Thoracic aorta (tissue), 2 donors: ENCODE measurements at places on chromosomes 16 and 17.
A peak's percentile ranks its signal among the peaks of the same experiment; 100 is the strongest.

GRCh38 chr16:19119564-19119963 is 5.8 kb downstream of the ITPRIPL2 start:
- H3K4me1 ChIP-seq = peaks cover 36% of the 10 kb centered on the region
- peaks cover 8% of the 10 kb centered on the region for H3K36me3 ChIP-seq
- peak overlapping the region; percentile 65 for H3K4me3 ChIP-seq
- H3K27me3 ChIP-seq = no peaks in the 10 kb centered on the region
- peak overlapping the region; percentile 64 for H3K27ac ChIP-seq

DNA sequence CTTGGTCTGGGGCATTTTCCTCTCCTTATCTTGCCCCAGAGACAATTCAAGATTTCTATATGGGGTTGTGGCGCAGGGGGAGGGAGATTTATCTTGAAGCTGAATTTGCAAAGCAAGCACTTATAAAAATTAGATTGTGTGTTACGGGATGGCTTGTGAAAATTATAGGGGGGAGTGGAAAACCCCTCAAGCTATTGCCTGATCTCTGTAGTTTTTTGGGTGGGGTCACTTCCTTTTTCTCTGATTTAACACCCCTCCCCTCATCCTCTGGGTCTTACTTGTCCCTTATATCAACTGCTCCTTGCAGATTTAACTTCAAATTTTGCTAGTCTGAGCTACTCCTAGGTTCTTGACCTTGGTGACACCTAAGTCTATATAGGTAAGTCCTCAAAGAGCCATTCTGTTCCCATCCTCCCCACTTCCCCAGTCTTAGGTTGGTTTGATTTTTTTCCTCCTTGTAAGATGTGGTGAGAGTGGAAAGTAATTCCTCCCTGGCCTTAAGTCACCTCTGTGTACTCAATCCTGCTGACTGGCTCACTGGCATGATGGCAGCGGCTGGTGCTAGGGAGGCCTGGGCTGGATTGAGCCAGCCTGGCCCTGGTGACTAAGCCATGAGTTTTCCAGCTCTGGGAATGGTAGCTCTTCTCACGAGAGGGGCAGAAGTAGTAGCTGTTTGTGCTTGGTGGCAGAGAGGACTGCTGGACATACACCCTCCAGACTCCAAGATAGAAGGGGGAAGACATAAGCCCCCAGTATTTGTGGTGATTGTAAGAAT is 2.3 kb downstream of the ARL4D start:
- H3K27me3 ChIP-seq = no peaks in the 10 kb centered on the region
- H3K4me1 ChIP-seq = peaks cover 22% of the 10 kb centered on the region
- peak overlapping the region; percentile 95 for H3K4me3 ChIP-seq
- H3K36me3 ChIP-seq = no peaks in the 10 kb centered on the region
- DNase-seq = peak; percentile 35

GRCh38 chr16:46757339-46758050 is 9.4 kb upstream of the MYLK3 start:
- peaks cover 4% of the 10 kb centered on the region for H3K4me1 ChIP-seq
- H3K27me3 ChIP-seq = no peaks in the 10 kb centered on the region
- no peaks in the 10 kb centered on the region for H3K36me3 ChIP-seq
- DNase-seq = no peak
- H3K4me3 ChIP-seq = no peak overlapping the region

- DNase-seq = no peak
- H3K27me3 ChIP-seq = no peaks in the 10 kb centered on the region
- H3K27ac ChIP-seq = no peak overlapping the region
- H3K4me3 ChIP-seq = no peak overlapping the region
- H3K4me1 ChIP-seq = no peaks in the 10 kb centered on the region
Measured at GRCh38 chr16:29734786-29735185, 11.0 kb downstream of the C16orf54 start.

DNA sequence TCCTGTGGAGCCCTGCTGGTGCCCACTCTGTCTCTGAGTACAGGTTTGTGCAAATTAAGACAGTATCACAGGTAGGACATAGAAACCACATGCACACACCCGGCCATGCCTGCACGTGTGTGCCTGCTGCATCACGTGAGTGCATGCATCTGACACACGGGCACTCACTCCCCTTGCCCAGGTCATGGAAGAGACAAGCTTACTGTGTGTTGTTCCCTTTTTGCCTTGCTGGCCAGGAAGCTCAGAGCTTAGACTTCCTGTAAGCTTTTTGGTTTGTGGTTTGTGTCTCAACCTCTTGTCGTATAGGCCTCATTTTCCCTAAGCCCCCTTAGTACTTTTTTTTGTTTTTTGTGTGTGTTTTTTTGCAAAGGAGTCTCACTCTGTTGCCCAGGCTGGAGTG is 25.0 kb downstream of the ZNF469 start:
- peaks cover 16% of the 10 kb centered on the region for H3K4me1 ChIP-seq
- H3K27me3 ChIP-seq = no peaks in the 10 kb centered on the region
- no peaks in the 10 kb centered on the region for H3K36me3 ChIP-seq

DNA sequence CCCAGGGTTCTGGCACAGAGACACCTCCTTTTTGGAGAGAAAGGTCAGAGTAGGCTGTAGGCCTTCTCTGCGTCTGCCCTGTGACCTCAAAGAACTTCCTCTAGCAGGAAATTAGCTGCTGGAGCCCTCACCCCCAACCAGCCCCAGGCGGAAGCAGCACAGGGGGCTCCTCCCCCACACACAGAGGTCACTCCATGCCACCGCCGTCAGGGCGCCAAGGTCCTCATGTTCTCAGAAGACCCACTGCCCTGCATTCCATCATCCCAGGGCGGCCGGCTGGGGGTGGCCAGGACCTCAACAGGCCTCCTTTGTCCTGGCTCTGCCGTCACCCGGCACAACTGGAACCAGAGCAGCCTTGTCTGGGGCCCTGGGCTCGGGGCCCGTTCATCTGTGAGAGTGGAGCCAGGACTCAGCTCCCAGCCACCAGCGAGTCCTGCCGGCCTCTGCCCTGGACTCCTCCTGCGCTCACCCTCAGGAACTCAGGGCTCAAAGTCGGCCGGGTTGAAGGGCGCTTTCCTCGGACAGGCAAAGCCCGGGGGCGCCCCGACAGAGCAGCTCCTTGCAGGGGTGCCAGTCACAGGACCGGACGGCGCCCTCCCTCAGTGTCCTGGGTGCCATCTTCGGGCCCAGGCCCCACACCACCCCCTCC is 1.2 kb downstream of the TMC6 start:
- no peaks in the 10 kb centered on the region for H3K27me3 ChIP-seq
- no peak overlapping the region for H3K27ac ChIP-seq
- no peak for DNase-seq
- H3K36me3 ChIP-seq = no peaks in the 10 kb centered on the region
- peak overlapping the region; percentile 79 for H3K4me3 ChIP-seq

DNA sequence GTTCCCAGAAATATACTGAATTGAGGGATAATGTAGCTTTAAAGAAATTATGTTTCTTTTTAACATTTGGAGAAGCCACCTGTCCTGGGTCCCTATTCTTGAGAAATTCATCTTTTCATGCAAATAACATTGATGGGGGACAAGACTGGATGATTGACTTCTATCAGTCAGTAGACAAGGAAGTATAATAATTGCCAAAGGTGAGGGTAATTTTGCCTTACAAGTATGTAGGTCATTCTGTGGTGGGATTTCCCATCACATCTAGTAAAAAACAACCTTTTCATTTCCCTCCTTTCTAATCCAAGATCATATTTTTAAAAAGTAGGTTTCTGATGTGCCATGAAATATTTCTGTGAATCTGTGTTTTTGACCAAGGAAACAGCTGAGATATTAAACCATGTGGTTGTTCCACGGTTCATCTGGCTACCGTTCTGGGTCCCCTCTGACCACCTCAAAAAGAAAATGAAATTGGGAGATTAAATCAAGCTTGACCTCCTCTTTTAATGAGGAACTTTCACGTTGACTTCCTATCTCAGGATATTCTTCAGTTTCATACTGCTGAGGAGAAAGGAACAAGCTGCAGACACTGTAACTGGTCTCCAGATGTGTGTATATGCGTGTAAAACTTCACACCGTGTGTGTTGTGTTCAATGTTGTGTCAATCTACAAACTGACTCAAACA is 138.6 kb downstream of the MAP2K6 start:
- H3K27me3 ChIP-seq = no peaks in the 10 kb centered on the region
- no peaks in the 10 kb centered on the region for H3K4me1 ChIP-seq

DNA sequence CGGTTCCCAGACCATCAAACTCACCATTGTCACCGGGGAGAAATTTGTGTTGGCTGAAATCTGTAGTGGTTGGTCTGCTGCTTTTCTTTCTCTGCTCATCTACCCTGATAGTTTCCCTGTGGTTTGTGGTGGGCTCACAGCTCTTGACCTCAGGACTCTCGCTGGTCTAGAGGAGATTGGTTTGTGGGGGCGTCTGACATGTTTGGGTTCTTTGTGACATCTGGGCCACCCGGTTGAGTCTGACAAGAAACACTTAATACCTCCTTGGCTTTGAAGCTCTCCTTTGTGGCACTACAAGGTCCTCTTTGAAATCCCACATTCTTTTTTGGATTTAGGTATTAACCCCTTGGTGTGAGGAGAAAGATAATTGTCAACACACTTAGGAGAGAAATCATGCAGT is 662.0 kb downstream of the WWOX start:
- no peaks in the 10 kb centered on the region for H3K36me3 ChIP-seq
- no peak for DNase-seq
- H3K27me3 ChIP-seq = no peaks in the 10 kb centered on the region
- no peak overlapping the region for H3K4me3 ChIP-seq

DNA sequence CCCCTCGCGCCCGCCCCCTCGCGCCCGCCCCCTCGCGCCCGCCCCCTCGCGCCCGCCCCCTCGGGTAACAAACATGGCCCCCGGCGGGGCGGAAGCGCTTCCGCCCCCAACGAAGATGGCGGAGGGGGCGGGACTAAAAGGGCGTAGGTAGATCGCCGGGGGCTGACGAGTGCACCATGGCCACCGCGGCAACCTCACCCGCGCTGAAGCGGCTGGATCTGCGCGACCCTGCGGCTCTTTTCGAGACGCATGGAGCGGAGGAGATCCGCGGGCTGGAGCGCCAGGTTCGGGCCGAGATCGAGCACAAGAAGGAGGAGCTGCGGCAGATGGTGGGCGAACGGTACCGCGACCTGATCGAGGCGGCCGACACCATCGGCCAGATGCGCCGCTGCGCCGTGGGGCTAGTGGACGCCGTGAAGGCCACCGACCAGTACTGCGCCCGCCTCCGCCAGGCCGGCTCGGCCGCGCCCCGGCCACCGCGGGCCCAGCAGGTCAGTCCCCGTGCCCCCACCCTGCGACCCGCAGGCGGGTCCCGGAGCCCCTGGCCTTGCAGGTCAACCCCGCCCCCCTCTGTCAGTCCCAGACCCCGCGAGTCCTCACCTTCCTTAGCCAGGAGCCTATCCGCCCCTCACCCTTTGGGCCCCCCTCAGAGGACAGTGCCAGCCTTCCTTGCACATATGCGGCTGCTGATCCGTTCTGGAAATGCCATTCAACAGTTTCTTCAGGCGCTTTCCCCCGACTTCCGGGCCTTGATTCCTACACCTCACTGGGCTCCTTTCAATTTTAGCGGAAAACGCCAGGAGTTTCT is at the start of gene COG1:
Gene COG1 (plus strand): TSS at position 162 of the 808 bp plus-strand sequence. CDS start 15 bp downstream, at position 177.
- peaks cover 19% of the 10 kb centered on the region for H3K4me1 ChIP-seq
- DNase-seq = peak; percentile 38
- H3K4me3 ChIP-seq = peak within 1 kb of the TSS; percentile 98
- no peaks in the 10 kb centered on the region for H3K27me3 ChIP-seq
- H3K36me3 ChIP-seq = peaks cover 16% of the 10 kb centered on the region

- H3K27ac ChIP-seq = no peak overlapping the region
- H3K36me3 ChIP-seq = no peaks in the 10 kb centered on the region
- DNase-seq = no peak
- peaks cover 8% of the 10 kb centered on the region for H3K4me1 ChIP-seq
- peaks cover 12% of the 10 kb centered on the region for H3K27me3 ChIP-seq
- peak overlapping the region; percentile 87 for H3K4me3 ChIP-seq
Measured at GRCh38 chr16:54284319-54284930, 2.2 kb downstream of the IRX3 start.

DNA sequence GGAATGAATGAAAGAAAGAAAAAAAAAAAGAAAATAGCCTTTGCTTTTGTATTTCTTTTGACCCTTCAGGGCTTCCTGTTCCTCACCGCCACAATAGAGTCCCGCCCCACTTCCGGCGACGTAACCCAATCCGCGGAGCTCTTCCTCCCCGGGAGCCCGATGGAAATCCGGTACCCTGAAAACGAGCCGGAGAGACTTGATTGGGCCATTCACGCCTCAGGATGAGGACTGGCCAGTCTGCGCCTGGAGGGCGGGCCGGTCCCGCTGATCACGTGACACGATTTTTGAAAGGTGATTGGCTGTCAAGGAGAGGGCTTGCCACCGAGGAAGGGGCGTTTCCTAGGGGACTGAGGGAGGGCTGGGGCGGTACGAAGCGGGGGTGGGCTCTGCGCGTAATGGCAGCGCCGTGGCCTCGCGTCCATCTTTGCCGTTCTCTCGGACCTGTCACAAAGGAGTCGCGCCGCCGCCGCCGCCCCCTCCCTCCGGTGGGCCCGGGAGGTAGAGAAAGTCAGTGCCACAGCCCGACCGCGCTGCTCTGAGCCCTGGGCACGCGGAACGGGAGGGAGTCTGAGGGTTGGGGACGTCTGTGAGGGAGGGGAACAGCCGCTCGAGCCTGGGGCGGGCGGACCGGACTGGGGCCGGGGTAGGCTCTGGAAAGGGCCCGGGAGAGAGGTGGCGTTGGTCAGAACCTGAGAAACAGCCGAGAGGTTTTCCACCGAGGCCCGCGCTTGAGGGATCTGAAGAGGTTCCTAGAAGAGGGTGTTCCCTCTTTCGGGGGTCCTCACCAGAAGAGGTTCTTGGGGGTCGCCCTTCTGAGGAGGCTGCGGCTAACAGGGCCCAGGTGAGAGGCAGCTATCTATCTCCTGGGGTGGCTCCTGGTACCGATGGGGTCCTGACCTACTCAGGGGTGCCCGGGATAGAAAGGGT is at the start of the genes PSME3IP1 and RSPRY1:
Gene PSME3IP1 (minus strand): TSS at position 95 of the 927 bp plus-strand sequence. CDS start 12,185 bp downstream, outside the sequence.
Gene RSPRY1 (plus strand): TSS at position 385 of the 927 bp plus-strand sequence. CDS start 18,330 bp downstream, outside the sequence.
- H3K27me3 ChIP-seq = no peaks in the 10 kb centered on the region
- H3K36me3 ChIP-seq = no peaks in the 10 kb centered on the region
- H3K27ac ChIP-seq = peak within 1 kb of the TSS; percentile 97
- peak within 1 kb of the TSS; percentile 97 for H3K4me3 ChIP-seq

DNA sequence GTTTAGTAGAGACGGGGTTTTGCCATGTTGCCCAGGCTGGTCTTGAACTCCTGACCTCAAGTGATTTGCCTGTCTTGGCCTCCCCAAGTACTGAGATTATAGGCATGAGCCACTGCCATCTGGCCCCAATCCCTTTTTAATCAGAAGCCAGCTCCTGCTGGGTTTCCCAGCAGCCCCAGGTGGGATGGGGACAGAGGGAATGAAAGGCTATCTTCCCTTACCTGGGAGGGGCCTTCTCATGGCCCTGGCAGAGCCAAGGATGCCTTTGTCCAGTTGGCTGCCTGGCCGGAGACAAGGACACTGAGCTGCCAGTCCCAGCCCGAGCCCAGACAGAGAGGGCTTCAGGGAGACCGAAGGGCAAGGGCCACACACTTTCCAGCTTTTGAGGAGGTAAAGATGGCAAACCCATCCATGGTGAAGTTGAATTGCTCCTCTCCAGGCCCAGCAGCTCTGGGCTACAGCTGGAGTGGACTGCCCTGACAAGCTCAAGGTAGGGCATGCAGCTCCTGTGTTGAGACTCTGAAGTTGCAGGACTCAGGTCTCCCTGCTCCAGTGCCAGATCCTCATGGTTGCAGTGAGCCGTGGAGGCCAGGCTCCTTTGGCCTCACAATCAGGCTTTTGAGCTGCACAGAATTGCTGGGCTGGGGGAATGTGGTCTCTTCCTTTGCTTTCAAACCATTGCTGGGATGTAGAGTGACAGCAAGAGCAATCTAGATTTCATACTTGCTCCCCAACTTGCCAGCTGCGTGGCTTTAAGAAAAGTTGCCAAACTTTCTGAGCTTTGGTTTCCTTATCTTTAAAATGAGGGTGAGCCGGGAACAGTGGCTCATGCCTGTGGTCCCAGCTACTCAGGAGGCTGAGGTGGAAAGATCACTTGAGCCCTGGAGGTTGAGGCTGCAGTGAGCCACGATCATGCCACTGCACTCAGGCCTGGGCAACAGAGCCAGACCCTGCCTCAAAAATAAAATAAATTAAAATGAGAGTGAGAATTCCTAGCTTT is 44.5 kb upstream of the IL34 start:
- H3K27ac ChIP-seq = no peak overlapping the region
- H3K4me3 ChIP-seq = no peak overlapping the region
- H3K27me3 ChIP-seq = no peaks in the 10 kb centered on the region
- peaks cover 7% of the 10 kb centered on the region for H3K4me1 ChIP-seq
